Subcutaneous preadipocyte (primary cell): ENCODE measurements at places on chromosomes 1 and 21. TPM values are rescaled to one million over a fixed set of nuclear protein-coding genes. Genes with fewer than 3 reads are reported as not detected.

The S100A8 gene
- not detected in 2 replicates for total RNA-seq

The LCE1A gene
- not detected in 2 replicates for total RNA-seq

The IRF6 gene
- not detected in 2 replicates for total RNA-seq

The OR6K3 gene
- total RNA-seq = not detected in 2 replicates

The OR2T33 gene
- not detected in 2 replicates for total RNA-seq
